Camera-type eye (tissue), 1 donor: ENCODE measurements at places on chromosomes 11 and 22. TPM values are rescaled to one million over a fixed set of nuclear protein-coding genes. Genes with fewer than 3 reads are reported as not detected.

The PNPLA3 gene
- total RNA-seq, result 47.3 TPM

The GRM5 gene
- 13.1 TPM for total RNA-seq

The TSPAN32 gene
- total RNA-seq, result 3.3 TPM

The TPBGL gene
- not detected for total RNA-seq

The DDTL gene
- total RNA-seq, result not detected

The APOL5 gene
- total RNA-seq, result 0.44 TPM

The FOLR2 gene
- 11.8 TPM for total RNA-seq

The INS gene
- total RNA-seq, result not detected

The MS4A15 gene
- not detected for total RNA-seq

The SLC29A2 gene
- 2.8 TPM for total RNA-seq

The TRPT1 gene
- 27.4 TPM for total RNA-seq

The C1QTNF5 gene
- 47.1 TPM for total RNA-seq

The CRYAB gene
- 492 TPM for total RNA-seq

The PDE2A gene
- 16.2 TPM for total RNA-seq

The SLC37A2 gene
- total RNA-seq, result 2.5 TPM

The PRAME gene
- not detected for total RNA-seq

The SPA17 gene
- total RNA-seq, result 7.8 TPM

The ADAMTS15 gene
- 24.5 TPM for total RNA-seq

The GLYATL1 gene
- total RNA-seq, result 5.0 TPM

The HPS4 gene
- 73.3 TPM for total RNA-seq

The NRGN gene
- 1.2 TPM for total RNA-seq

The OR52I1 gene
- not detected for total RNA-seq

The RTL10 gene
- total RNA-seq, result 24.4 TPM

The NXPE1 gene
- total RNA-seq, result not detected

The DEFB131B gene
- total RNA-seq, result not detected

The SLC22A9 gene
- not detected for total RNA-seq

The FAM118A gene
- total RNA-seq, result 39.9 TPM

The PDGFB gene
- 10.4 TPM for total RNA-seq

The LYVE1 gene
- 17.8 TPM for total RNA-seq

The KCNQ1OT1 gene
- total RNA-seq, result 10.4 TPM

The ART1 gene
- total RNA-seq, result not detected

The ZNRD2 gene
- 28.4 TPM for total RNA-seq

The SHANK3 gene
- 10.6 TPM for total RNA-seq

The ABTB2 gene
- 17.5 TPM for total RNA-seq

The OR5T3 gene
- not detected for total RNA-seq

The KCNJ1 gene
- not detected for total RNA-seq

The TLCD5 gene
- total RNA-seq, result 26.3 TPM

The PDGFD gene
- total RNA-seq, result 41.2 TPM

The KRTAP5-2 gene
- not detected for total RNA-seq

The TIGD3 gene
- total RNA-seq, result 3.6 TPM

The NCAM1 gene
- 447 TPM for total RNA-seq

The TMEM138 gene
- total RNA-seq, result 31.0 TPM

The TTLL1 gene
- total RNA-seq, result 15.4 TPM

The JAM3 gene
- total RNA-seq, result 125 TPM

The C11orf91 gene
- total RNA-seq, result not detected

The NXPE2 gene
- 0.33 TPM for total RNA-seq

The MYBPC3 gene
- total RNA-seq, result 0.11 TPM

The INPP5J gene
- 2.7 TPM for total RNA-seq

The CADM1 gene
- 455 TPM for total RNA-seq

The MEI1 gene
- total RNA-seq, result 0.82 TPM
